ENCODE measurements at places on chromosomes 2 and 18.

DNA sequence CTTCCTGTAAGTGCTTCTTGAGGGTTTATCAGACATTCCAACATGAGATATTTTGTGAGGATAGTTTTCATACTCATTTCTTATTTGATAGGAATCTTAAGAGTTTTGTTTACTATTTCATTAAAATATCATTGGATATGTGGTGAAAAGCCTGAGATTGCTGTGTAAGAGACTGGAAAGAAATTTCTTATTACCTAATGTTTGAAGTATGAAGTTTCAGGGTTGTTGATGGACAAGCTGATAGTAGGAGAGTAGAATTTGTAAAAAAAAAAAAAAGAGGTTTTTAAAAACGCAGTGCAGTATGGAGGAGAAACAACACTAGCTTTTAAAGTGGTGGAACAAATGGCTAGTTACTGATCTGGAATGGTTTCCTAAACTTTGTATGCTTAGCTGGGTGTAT lies 7.7 kb downstream of the EPB41L5 start:
- DNase-seq, result no peak

DNA sequence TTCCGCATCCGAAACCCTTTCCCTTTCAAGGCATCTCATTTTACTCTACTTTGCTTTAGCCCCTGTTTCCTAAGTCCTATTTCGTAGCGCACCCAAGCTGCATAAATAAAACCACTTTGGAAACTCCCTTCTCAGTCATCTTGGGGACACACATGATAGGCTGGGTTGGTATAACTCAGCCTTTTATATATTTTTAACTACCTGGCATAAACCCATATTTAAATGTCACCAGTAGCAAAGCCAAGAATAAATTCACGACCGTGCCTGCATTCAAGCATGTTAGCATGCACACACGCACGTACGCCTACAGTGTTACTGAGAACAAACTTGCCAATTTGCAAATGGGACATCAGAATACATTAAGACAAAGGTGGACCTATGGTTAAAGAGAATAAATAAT lies 564.7 kb upstream of the PIK3C3 start:
- DNase-seq, result no peak

- no peak for DNase-seq
Measured at GRCh38 chr2:51213826-51214225, 181.9 kb upstream of the NRXN1 start.

DNA sequence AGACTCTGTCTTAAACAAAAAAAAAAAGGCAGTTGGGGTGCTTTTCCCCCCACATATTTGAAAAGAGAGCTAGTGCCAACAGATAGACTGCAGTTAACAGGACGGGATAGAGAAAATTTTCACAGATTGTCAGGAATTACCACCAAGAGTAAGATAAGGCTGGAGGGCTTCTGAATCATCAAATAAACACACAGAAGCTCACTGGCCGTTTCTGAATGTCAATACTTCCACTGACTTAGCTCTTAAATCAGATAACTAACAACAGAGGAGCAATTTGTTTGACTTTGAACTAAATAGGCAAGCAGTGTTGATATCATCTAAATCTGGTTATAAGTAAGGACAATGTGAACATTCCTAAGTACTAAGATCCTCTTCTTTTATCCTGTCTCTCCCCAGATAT lies 34.7 kb downstream of the PIEZO2 start:
- DNase-seq, result no peak

DNA sequence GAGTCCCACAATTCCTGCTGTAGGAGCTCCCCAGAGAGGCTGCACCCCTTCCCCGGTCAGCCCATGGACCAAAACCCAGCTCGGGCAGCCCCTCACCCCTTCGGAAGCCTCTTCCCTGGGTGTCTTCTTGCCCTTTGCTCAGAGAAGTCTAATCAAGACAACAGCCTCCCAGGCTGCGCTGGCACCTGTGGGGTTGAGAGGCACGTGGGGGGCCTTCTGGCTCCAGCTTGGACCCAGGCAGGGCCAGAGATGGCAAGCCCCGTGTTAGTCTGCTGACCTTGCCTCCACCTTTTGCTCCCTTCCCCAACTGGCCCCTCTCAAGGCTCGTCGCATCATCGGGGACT lies 10.4 kb downstream of the SLC4A3 start:
- no peak for DNase-seq

- no peak for DNase-seq
Measured at GRCh38 chr18:13521418-13521817, 204.9 kb downstream of the FAM210A start.

DNA sequence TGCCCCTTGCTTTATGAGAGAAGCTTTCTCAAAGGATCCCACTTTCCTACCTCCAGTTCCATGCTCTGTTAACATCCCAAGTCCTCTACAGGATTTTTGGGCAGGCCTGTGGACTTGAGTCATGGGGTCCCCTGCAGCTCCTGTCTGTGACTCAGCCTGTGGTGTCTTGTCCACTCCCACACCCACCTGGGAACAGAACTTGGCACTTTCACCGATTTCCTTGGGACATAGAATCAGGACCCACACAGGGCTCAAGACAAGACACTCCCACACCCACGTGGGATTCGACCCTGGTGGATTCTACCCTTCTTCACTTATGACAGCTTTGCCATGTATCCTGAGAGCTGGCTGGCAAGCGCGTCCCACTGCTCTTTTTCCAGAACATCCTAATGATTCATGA lies 30.7 kb upstream of the HDAC4 start:
- no peak for DNase-seq

DNA sequence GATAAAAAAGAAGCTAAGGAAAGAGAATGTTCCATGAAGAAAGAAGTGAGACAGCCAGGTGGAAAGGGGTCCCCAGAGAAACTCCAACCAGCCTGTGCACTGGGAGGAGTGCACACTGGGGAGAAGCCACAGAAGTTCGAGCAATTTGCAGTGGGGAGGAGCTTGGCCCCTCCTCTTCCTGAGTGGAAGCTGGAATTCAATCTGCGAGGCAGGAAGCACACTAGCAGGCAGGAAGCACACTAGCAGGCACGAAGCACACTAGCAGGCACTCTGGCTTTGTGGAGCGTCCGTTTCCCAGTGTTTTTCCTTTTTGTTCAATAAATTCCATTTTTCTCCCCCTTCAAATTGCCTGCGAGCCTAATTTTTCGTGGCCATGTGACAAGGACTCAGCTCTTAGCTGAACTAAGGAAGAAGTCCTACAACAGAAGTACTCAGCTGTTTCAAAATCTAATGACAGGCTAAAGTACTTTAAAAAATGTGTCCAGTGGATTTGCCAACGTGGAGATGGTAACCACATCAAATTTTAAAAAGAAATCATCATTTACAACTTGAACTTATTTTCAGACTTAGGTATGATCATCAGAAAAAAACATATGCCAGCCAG lies 21.4 kb upstream of the SPIRE1 start:
- no peak for DNase-seq

DNA sequence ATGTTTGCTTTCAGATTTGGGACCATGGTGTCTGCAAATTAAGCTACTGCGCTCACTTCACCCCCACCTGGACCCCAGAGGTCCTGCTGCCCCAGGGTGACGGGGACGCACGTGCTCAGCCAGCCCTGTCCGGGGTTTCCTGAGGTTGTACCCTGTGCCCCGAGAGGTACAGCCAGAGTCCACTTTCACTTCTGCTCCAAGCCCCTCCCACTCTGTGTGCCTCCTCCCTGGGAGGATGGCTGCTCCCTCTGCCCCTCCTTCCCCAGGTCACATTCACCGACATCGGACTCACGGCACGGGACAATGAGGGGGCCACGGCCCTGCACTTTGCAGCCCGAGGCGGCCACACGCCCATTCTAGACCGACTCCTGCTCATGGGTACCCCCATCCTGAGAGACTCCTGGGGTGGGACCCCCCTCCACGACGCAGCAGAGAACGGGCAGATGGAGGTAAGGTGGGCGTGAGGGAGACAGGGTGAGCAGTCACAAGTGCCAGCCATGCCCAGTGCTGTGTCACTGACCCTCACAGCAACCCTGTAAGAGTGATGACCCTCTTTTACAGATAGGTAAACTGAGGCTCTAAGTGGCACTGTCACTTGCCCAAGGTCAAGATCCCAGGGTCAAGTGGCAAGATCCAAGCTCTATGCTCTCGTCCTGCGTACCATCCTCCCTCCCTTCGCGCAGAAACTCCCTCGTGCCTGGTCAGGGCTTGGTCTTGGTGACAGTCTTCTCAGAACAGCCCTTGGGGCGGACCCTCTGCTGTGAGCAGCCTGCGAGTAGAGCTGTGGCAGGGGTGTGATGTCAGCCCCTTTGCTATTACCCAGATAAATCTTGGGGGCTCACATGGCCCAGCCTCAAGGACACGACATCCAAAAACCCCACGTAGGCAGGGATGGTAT lies 7.6 kb downstream of the ESPNL start:
- no peak for DNase-seq

- no peak for DNase-seq
Measured at GRCh38 chr2:49972699-49973098, 818.4 kb upstream of the FSHR start.

All from LoVo (cell line).